ENCODE measurements at places on chromosomes 6 and 20. TPM values are rescaled to one million over a fixed set of nuclear protein-coding genes. Genes with fewer than 3 reads are reported as not detected.

CNR1 gene
- not detected for total RNA-seq

ADGB gene
- total RNA-seq, result not detected

GJE1 gene
- total RNA-seq, result not detected

MEP1A gene
- total RNA-seq, result not detected

KCNK15 gene
- total RNA-seq, result 1.7 TPM

TAF8 gene
- 16.0 TPM for total RNA-seq

IGF2R gene
- total RNA-seq, result 130 TPM

ATF6B gene
- total RNA-seq, result 17.3 TPM

DTNBP1 gene
- total RNA-seq, result 2.2 TPM

LINC00237 gene
- total RNA-seq, result not detected

BPIFB1 gene
- total RNA-seq, result not detected

C6orf15 gene
- total RNA-seq, result not detected

PACSIN1 gene
- total RNA-seq, result under 0.01 TPM

MAS1 gene
- total RNA-seq, result not detected

ERGIC3 gene
- total RNA-seq, result 278 TPM

TPX2 gene
- 35.4 TPM for total RNA-seq

SIRPG gene
- total RNA-seq, result not detected

GLP1R gene
- total RNA-seq, result not detected

SRMS gene
- not detected for total RNA-seq

PNLDC1 gene
- 0.32 TPM for total RNA-seq

Data from fibroblast of villous mesenchyme (primary cell).